SW480 (cell line): ENCODE measurements at places on chromosomes 12 and 14.

DNA sequence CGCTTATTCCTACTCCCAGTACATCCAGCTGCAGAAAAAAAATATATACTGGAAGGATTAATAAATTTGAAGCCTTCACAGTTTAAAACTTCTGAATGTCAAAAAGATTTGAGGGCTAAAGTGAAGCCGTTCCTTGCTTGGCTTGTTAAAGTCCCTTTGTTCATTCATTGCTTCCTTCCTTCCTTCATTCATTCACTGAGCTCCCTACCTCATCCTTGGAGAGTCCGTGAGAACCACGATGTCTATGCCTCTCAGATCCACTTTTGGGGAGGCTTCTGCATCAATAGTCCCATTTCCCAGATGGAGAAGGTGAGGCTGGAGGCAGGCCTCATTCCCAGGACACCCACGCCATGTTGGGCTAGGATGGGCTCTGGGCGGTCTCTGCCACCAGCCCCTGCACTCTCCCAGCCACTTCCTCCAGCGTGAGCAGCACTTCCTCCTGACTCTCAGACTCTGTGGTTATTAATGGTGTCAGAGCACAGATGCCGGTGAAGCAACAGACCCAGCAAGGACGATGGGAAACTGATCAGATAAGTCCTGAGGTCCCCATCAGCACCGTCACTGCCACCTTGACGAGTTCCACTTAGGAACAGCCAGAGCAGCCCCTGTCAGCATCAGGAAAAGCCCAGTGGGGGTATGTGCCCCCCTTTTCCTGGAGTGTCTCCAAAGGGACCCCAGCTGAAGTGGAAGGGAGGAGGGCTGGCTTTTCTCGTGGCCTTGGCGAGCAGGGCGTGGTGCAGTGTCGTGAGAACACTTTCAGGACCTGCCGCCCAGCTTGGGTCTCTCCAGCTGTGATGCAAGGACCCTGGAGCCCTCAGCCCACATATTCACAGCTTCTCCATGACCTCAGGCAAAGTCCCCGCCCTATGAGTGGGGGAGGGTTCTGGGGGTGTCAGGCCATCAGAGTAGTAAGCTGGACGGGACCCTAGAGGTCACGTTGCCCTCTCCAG is 21.2 kb downstream of the ASB2 start:
- DNase-seq, result no peak

GRCh38 chr12:128951448-128951847 is 98.2 kb downstream of the GLT1D1 start:
- no peak for DNase-seq

GRCh38 chr14:61505815-61506809 is 184.7 kb downstream of the PRKCH start:
- DNase-seq, result no peak

DNA sequence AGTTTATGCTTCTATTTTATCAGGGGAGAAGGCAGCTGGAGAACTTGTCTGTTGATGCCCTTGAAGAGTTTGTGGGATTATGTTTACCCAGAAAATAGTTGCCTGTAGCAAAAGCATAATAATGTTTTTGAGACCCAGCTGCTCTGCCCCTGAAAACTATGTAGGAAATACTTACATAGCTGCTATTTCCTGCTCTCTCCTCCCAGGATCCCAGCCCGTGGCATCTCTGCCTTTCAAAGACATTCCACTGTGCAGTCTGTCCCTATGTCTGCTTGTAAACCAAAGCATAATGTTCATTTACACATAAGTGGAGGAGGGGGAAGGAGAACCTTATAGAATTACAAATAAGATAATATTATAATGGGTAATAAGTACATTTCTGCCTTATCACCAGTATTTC is 198.7 kb downstream of the SYT1 start:
- DNase-seq, result no peak

- DNase-seq, result no peak
Observed at GRCh38 chr12:27309293-27309994, 23.2 kb upstream of the BMAL2 start.

DNA sequence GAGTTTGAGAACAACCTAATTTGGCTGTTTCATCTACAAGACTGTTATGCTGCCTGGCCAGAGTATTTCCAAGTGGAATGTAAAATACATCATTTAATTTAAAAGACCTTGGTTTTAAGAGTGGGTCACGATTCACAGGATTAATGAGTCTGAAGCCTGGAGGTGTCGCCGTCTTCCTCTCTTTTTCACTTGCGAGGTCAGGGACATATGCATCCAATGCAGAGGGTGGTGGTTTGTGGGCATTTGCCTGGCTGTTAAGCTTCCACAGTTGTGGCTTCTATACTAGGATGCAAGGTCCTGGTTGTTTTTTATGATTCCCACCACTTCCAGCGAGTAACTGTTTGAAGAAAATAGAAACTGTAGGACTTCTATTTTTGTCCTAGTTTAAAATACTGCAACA is 22.8 kb upstream of the RASSF3 start:
- peak; percentile 29 for DNase-seq

DNA sequence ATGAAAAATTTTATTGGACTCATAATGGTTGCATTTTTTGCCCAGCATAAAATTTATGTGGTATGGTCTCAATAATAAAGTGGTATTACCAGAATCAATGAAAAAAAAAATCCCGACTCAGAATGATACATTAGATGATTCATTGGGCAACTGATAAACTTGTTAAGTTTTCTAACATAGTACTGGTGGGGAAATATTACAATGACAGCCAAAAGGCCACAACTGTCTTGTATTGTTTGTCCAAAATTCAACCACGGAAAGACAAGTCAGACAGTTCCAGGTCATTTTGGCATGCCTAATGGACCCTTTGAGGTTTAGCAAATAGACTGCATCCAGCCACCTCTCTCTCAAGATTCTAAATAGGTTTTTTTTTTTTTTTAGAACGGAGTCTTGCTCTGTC is 70.5 kb upstream of the TRIM9 start:
- no peak for DNase-seq

GRCh38 chr12:44101475-44101874 is 265.6 kb downstream of the TMEM117 start:
- no peak for DNase-seq
